ELF-1 (cell line): ENCODE measurements at places on chromosomes 3 and 15.

DNA sequence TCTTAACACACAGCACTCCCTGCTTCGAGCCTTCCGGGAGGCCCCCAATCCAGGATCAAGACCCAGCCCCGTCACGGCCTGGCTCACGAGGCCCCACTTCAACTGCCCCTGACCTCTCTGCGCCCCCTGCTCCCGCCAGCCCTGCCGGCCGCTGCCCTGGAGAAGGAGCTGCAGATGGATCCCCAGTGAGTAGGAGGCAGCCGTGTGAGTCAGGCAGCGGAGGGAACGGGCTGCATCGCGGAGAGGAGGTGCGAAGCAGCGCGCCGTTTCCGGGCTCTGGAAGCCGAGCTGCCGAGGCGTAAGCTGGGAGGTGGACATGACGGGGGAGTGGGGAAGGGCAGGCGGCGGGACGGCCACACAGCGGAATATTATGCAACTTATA lies 133.4 kb downstream of the TPRA1 start:
- peak; percentile 71 for DNase-seq

DNA sequence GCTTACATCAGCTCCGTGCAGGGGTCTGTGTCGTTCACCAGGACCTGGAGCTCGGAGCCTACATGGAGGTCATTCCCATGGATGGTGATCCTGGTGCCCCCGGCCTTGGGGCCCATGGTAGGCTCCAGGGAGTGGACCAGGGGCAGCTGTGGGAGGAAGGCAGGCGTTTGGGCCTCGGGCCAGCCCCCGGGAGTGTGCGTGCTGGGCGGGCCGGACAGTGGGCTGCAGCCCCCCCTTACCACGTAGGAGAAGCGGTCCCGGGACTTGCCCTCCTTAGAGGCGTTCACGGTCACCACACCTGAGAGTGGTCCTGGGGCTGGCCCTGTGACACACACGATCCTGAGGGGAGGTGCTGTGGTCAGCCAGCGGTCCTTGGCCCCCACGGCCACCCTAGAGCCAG lies 29.6 kb downstream of the H1-8 start:
- DNase-seq = no peak

DNA sequence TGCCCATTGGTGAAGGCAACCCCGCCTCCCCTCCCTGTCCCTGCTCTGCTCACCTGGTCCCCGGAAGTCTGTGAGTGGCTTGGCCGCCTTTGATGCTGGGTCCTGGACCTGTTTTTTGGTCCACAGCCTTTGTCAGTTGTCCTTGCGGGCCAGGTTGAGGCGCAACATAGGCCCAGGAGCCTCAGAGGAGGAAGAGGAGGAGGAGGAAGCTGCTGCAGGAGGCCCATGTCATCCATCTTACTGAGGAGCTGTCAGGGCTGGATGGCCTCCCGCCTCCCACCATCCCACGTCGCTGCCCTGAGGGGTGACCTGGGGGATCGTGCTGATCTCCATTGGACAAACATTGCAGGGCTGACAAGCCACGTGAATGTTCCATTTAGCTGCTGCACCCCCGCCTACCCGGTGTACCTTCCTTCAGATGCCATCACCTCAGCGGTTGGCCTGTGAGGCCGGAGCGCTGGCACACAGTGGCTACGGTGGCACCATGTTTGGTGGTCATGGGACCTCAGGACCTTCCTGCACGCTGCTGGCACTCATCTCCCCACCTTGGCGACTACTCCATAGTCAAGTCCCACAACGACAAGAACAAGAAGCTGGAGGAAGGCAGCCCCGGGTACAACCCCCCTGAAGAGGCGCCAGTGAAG lies 106.3 kb downstream of the SMAD6 start:
- no peak for DNase-seq

DNA sequence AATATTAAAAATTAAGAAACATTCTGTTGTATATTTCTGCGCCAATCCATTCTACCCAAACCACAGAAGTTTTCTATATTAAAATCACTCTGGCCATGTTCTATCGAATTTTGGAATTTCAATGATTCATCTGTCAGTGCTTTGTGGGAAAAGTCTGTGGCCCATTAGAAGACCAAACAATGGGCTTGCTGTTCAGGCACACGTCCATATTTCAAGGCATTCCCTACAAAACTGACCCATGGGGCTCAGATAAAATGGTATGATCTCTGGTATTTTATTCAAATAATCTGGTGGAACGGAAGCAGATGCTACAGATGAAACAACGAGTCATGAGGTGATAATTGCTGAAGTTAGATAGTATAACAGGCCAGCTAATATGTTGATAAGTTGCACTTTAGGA lies 12.4 kb downstream of the NPHP3 start:
- no peak for DNase-seq

DNA sequence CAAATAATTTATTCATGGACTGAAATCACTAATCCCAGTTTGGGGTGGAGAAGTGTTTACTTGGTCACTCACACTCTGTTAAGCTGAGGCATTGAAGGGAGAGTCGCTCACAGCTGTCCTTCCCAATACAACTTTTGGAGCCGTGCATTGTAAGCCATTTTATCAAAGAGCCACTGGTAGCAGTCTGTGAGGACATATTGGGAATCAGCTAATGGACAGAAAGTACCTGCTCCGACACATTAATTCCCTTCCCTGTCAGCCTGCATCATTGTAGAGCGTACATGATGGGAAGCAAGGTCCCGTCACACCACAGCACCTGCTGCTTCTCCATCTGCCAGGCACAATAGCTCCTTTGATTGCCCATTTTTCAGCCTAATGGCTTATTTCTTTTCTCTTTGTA lies 643.2 kb downstream of the SQOR start:
- DNase-seq = no peak

- no peak for DNase-seq
These were observed 119.1 kb downstream of the OPA1 start for GRCh38 chr3:193711964-193712598.

- no peak for DNase-seq
These were observed 165.3 kb upstream of the MCTP2 start for GRCh38 chr15:94066046-94066445.

DNA sequence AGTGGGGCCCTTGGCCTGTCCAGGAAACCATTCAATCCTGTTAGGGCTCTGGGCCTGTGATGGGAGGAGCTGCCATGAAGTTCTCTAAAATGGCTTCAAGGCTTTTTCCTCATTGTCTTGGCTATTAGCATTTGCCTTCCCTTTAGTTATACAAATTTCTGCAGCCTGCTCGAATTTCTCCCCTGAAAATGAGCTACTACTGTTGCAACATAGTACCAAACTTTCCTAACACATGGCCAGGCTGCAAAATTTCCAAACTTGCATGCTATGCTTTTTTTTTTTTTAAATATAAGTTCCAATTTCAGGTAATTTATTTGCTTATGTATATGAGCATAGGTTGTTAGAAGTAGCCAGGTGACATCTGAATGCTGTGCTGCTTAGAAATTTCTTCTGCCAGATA lies 560.8 kb upstream of the TBL1XR1 start:
- DNase-seq = no peak

- peak; percentile 82 for DNase-seq
These were observed 159.7 kb downstream of the POLR2M start for GRCh38 chr15:57866149-57866736.

DNA sequence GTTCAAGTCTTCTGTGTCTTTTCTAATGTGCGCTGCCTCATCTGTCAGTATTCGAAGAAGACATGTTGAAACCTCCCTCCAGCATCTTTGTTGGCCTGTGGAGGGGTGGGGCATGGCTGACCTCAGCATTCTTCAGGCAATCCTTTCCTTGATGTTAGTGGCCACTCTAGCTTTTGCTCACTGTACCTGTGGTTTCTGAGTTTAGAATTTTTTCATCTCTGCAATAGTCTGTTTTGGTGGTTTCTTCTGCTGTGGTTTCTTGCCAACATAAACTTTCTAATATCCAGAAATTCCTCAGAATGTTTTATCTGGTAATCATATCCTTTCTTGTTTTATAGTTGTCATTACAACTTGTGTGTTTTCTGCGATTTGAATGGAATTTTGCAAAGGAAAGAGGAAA lies 251.3 kb upstream of the NR2E3 start:
- DNase-seq = no peak

DNA sequence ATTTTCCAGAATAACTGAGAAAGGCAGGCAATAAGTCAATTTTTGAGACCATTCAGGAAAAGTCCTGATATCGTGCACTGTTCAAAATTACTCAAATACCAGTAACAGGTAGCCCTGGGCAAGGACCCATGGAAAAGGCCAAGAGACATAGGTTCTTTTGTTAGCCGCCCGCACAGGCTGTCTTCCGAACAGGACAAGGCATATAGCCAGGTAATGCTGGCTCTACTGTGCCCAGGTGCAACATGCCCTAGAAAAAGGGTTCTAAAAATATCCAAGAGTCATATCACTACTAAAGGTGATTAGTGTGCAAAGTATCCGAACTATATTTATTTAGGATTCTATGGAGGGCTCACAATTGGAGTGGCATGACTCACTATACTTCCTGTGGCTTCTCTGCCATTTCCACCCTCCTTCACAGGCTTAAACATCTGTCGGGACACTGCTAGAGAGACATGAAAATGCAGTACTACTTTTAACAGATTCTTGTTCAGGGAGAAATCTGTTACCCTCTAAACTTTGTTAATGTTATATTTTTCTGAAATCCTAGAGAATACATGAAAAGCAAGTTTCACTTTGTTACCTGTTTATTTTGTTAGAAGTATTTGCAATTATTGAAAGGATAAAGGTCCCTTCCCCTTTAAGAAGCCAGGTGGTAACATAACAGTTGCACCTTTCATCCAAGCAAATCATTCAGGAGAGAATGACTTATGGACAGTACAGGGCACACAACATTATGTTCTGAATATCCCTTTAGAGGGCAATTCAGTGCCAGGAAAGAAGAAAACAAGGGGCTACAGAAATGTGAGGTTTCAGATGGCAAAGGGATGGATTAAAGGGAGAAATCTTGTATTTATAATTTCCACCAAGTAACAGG lies 293.3 kb upstream of the THBS1 start:
- DNase-seq = no peak

DNA sequence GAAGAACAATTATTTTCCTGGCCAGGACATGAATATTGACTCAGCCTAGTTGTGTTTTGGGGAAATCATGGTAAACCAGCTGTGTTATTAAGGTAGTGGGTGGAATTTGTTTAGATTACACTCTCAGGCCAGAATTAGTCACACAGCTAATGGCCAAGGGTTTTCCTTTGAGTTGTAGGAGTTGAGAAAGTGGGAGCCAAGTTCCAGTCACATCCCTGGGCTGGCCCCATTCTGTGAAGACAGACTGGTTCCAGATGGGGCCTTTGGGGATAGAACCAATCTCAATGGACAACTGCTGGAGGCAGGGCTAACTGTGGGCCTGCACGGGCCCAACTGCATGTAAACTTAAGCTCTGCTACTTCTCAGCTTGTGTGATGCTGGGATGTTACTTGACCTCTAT lies 1.4 kb upstream of the RASL12 start:
- DNase-seq = no peak

- DNase-seq = no peak
These were observed 7.4 kb downstream of the KLF15 start for GRCh38 chr3:126349611-126350501.

DNA sequence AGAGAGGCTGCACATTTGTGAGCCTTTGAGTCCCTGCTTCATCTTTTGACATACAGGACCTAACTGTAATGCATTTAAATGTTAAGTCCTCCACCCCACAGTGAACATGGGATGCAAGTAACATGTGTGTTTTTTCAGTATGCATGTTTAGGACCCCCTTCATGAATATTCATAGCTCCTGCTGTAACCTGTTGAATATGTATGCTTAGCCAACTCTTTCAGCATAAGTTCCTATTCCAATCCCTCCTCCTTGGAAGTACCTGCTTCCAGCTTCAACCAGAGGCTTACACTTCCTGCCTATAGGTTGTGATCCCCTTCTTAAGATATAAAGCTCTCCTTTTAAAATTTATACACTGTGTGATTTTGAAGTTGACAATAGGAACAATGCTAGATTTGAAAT lies 36.9 kb upstream of the GNB4 start:
- no peak for DNase-seq

- DNase-seq = peak; percentile 53
These were observed 69.5 kb upstream of the VEPH1 start for GRCh38 chr3:157572559-157573270.

GRCh38 chr3:58384381-58385090 lies 49.1 kb downstream of the PDHB start:
- DNase-seq = no peak

DNA sequence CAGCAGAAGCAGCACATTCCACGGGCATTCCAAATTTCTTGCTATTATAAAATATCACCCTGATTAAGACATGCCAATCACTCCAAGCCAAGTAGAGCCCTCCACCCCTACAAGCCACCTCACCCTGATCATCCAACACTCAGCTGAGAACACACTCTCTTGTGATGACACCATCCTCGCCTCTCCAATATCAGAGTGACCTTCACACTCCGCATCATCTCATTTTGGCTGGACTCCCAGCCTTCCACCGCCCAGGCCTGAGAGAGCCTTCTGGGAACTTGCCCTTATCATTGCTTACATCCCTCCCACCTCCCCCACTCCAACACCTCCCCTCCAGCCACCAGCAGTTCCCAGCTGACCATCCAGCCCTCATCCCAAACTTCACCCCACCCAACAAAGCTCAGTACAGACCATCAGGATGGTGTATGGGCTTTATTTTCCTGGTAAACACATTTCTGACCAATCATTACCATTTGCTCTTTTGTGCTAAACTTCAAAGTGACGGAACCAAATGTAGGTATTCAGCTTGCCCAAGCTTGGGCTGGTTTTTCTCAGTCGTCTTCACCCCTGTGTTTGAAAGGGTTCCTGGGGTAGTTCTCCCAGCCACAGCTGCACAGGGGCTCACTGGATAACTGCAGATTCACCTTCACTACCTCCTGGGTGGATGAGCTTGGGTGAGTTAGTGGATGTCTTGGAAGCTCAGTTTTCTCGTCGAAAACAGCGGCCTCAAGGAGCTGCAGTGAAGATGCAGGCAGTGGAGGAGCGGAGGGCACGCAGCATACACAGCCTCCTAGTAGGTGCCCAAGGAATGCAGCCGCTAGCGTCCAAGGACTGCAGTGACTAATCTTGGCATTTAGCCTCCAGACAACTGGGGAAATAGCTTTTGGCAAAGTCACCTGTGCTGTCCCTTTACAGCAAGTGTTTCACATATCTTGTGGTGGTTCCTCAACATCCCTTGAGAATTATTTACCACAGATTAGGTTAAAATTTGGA lies 115.1 kb downstream of the LIPC start:
- peak; percentile 43 for DNase-seq

- DNase-seq = no peak
These were observed 6.6 kb downstream of the IVD start for GRCh38 chr15:40412095-40412759.

- DNase-seq = no peak
These were observed 226.2 kb upstream of the TP63 start for GRCh38 chr3:189404797-189405484.

GRCh38 chr3:42176242-42177034 lies 85.3 kb downstream of the TRAK1 start:
- DNase-seq = no peak

- DNase-seq = no peak
These were observed 390.4 kb upstream of the PROK2 start for GRCh38 chr3:72175296-72175858.

- DNase-seq = no peak
These were observed 457.4 kb downstream of the SHQ1 start for GRCh38 chr3:72390841-72391240.

GRCh38 chr3:53380306-53380705 lies 33.0 kb upstream of the DCP1A start:
- no peak for DNase-seq

- DNase-seq = peak; percentile 8
These were observed 52.8 kb downstream of the ETFA start for GRCh38 chr15:76258460-76258859.
